ENCODE measurements at places on chromosomes 11 and 22.

- no peaks in the 10 kb centered on the region for H3K27me3 ChIP-seq
- H3K27ac ChIP-seq: no peak overlapping the region
- peaks cover 19% of the 10 kb centered on the region for H3K4me1 ChIP-seq
Observed at GRCh38 chr22:44927463-44928135, 82.2 kb downstream of the PHF21B start.

- no peak overlapping the region for H3K27ac ChIP-seq
- H3K4me1 ChIP-seq: no peaks in the 10 kb centered on the region
- DNase-seq: no peak
Observed at GRCh38 chr11:28542561-28542960, 434.4 kb downstream of the METTL15 start.

DNA sequence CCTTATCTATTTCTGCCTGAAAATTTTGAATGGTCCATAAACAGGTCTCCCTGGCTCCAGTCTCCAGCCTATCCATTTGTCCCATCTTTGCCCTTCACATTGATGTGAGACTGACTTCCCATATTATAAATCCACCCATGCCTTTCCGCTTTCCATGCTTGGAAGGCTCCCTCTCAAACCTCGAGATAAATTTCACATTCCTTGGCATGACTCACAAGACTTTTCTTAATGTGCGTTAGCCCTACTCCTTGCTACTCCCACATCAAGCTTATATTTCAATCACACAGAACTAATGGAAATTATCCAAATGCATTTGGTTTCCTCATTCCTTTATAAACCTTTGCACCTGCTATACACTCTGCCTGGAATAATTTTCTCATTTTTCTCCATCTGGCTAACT lies 163.7 kb upstream of the NTM start:
- no peak overlapping the region for H3K4me3 ChIP-seq
- H3K36me3 ChIP-seq: no peaks in the 10 kb centered on the region
- H3K27ac ChIP-seq: no peak overlapping the region
- H3K27me3 ChIP-seq: peaks cover 1% of the 10 kb centered on the region

DNA sequence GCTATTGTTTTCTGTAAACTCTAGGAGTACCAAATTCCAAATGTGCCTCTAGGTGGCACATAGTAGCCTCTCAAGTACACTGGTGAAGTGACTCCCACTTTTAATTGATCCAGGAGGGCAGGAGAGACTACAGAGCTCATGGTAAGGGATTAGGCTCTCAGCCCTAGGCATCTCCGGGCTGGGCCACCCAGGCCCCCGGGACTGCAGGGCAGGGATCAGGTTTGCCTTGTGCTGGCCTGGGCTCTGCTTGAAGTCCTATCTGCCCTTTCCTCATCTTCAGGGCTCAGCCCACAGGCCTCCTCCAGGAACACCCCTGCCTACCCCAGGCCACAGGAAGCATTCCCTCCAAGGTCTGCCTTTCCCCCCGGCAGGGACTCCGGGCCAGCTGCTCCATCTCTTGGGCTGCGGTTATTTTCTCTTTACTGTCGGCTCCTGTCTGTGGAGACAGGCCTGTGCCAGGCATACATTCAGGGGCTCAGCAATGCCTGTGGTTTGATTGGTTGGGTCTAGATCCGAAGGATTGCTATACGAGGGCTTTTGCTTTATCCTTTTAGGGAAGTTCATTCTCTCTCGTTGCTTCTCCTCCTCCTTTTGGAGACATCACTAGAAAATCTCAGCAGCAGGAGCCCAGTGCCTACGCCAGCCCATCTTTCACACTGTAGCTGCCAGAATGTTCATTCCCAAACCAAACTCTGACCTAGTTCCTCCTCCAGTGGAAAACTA lies 32.8 kb downstream of the PARVA start:
- peak overlapping the region; percentile 59 for H3K27ac ChIP-seq
- H3K36me3 ChIP-seq: no peaks in the 10 kb centered on the region

DNA sequence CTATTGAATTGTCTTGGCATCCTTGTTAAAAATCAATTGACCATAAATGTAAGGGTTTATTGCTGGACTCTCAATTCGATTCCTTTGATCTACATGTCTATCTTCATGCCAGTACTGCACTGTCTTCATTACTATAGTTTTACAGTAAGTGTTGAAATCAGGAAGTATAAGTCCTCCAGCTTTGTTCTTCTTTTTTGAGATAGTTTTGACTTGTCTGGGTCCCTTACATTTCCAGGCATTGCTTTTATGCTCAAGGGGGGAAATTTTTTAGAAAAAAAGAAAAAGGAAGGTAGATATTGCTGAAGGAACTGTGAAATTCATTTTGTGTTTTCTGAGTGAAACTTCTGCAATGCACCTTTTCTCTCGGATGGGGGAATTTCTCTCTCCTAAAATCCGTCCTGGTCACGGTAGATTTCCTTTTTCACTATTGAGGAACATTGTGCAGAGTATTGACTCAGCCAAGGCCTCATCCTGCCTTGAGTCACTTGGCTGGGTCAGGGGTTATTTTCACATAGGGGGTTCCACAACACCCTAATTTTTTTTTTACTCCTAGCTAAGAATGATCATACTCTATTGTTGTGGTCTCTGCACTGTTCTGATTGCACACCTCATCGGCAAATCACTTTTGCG lies 2.8 kb upstream of the ACER3 start:
- H3K4me3 ChIP-seq: no peak overlapping the region
- peaks cover 26% of the 10 kb centered on the region for H3K4me1 ChIP-seq
- no peak for DNase-seq
- H3K27ac ChIP-seq: no peak overlapping the region
- no peaks in the 10 kb centered on the region for H3K27me3 ChIP-seq

DNA sequence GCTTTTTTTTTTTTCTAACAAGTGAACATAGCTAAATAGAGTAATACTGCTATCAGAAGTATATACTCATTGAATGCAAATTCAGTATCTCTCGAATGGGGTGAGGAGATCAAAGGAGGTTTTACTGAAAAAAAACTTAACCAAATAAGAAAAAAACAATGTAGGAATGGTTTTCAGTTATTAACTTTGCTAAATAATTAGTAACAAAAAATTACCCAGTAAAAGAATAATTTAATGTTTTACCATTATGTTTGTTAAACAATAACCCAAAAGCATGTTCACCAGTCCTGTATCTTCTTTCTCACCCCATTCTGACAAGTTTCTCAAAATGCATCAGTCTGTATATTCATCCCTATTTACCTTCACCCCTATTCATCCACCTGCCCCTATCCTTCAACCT lies 22.6 kb upstream of the CTSC start:
- no peak for DNase-seq
- H3K36me3 ChIP-seq: no peaks in the 10 kb centered on the region
- H3K27me3 ChIP-seq: no peaks in the 10 kb centered on the region
